Activated T-cell treated with anti-CD3 and anti-CD28 coated beads for 24 hours (primary cell): ENCODE measurements at places on chromosomes 16 and 17.

- DNase-seq: no peak
Observed at GRCh38 chr17:61395983-61396585, 3.6 kb upstream of the TBX2 start.

- DNase-seq: no peak
Observed at GRCh38 chr16:48426244-48427141, 41.3 kb upstream of the SIAH1 start.

GRCh38 chr17:28576758-28577465 is at the start of gene ALDOC:
TSS of gene ALDOC (minus strand) at chr17:28576895. CDS start at chr17:28575532, 1,363 bp downstream.
- DNase-seq: peak; percentile 96

GRCh38 chr17:5785867-5786509 is 201.7 kb upstream of the NLRP1 start:
- no peak for DNase-seq

DNA sequence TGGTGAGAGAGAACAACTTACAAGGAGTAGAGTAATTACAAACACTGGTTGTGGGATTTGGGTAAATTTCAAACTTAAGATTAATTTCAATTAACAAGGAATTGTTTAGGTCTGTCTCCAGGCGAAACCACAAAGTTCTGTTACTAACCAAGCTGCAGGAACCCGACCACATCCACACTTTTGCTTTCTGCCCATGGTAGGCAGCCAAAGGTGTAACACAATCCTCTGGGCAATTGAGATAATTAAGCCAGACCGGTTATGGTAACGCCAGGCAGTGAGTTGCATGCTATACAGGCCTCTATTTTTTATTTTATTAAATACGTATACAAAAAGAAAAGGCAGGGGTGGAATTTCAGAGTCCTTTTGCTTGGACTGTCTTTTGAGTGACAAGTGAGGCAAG is 12.0 kb downstream of the KCNJ2 start:
- DNase-seq: no peak

- DNase-seq: no peak
Observed at GRCh38 chr17:1957037-1957436, 68.1 kb downstream of the RTN4RL1 start.

- no peak for DNase-seq
Observed at GRCh38 chr16:55955845-55956244, 80.7 kb upstream of the CES5A start.

GRCh38 chr17:8365143-8365542 is 11.4 kb downstream of the KRABD2 start:
- DNase-seq: no peak

DNA sequence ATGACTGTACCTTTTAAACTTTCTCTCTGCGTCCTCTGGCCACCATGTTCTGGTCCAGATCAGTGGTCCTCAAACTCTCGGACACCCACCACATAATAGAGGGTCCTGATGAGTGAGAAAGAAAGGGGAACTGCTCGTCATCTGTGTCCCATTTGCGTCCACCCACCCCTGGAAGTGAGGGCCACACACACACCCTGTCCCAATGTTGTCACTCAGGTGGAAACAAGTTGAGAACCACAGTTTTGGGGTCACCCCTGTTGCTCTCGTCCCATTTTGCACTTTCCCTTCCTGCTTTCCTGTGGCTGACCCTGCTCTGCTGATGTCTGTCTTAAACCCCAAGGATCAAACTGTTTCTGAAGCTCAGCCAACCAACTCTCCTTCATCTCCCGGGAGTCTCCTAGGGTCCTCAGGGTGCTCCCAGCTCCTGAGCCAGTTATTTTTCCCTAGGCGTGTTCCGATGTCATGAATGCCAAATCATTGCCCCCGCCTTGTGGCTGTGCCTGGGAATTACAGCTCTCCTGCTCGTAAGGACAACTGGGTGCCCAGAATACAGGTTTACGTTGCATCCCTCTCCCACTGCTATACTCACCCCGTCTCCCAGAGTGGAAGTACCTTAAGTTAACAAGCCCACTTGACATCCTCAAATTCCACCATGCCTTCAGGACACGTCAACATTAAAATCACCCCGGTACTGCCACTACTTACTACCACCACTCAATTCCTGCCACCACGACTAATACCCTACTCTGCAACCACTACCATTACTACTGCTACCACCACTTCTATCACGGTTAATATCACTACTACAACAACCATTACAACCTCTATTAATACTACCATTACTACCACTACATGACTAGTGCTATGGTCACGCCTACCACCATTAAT is 26.0 kb upstream of the HNF1B start:
- DNase-seq: peak; percentile 11

DNA sequence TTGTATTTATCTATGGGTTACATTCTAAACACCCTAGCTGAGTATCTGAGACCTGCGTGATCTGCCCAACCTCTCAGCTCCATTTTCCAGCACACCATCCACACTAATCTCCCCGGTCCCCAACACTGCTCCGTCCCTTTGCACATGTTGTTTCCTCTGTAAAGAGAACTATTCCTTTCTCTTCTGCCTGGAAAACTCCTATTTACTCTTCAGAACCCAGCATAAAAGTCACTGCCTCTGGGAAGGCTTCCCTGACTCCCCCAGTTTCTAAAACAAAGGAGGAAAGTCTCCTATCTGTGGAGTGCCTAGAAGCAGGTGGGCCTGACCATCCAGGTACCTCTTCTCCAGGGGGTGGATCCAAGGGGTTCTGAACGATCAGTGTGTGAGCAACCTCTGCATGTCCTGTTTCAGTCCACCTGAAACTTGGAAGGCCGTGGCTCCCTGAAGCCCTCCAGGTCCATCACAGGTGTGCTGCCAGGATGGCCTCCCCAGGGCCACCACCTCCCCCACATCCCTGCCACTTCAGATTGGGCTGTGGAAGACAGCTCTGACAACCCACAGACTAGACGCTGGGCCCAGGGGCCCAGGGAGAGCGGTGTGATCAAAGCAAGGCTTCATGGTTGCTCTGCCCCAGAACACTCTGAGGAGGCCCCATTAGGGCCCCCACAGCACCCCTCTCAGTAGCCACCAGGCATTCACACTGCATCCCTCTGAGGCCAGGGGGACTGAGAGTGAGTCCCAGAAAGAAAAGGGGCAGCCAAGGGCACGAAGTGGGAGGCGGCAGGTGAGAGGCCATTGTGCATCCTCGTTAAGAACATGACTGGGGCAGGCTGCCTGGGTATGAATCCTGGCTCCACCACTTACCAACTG is 20.3 kb downstream of the MPP3 start:
- DNase-seq: no peak

- no peak for DNase-seq
Observed at GRCh38 chr16:19894586-19894985, 9.9 kb upstream of the GPRC5B start.

- DNase-seq: peak; percentile 64
Observed at GRCh38 chr16:30063893-30064728, 1.4 kb upstream of the ALDOA start.

DNA sequence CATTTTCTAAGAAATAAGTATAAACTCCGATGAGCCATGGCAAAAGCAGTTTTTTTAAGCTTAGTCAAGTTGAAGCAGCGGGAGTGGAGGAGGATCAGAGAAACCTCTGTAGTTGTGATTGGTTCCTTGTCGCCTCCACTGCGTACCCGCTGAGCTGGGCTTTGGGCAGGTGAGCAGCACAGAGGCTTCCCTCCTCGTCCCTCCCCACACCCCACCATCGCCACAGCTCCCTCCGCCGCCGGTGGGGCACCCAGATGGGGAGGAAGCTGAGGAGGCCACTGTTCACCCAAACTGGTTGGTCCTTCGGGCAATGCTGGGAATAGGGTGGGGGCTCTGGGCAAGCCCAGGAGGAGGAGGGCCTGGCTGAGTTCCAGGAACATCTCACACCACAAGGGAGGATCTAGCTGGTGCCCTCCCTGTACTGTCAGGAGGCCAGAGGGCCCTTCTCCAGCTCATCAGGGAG is 5.2 kb upstream of the MRPL38 start:
- no peak for DNase-seq

- peak; percentile 52 for DNase-seq
Observed at GRCh38 chr16:27318392-27319256, 4.8 kb downstream of the IL4R start.

GRCh38 chr17:40099619-40100418 is 570 bp downstream of the NR1D1 start:
- no peak for DNase-seq

DNA sequence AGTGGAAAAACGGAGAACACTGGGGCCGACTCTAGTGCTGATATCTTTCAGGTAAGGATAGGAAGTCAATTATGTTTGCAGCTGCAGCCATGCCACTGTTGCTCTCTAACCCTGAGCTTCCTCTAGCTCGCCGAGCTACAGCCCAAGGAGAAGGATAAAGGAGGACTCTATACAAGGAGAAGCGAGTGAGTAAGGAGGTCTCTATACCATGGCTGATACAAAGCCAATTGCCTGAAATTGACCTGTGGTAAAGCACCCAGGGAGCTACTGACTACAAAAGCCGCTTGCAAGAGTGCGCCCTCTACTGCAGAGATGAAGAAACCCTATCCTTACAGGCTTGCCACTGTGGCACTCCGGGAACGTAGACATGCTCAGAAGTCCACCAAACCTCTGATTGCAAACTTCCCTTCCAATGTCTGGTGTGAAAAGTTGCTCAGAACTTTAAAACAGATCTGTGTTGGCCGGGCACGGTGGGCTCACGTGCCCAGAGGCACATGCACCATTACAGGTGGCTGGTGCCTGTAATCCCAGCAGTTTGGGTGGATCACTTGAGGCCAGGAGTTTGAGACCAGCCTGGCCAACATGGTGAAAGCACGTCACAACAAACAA is 10.8 kb upstream of the SLC46A1 start:
- DNase-seq: peak; percentile 52

DNA sequence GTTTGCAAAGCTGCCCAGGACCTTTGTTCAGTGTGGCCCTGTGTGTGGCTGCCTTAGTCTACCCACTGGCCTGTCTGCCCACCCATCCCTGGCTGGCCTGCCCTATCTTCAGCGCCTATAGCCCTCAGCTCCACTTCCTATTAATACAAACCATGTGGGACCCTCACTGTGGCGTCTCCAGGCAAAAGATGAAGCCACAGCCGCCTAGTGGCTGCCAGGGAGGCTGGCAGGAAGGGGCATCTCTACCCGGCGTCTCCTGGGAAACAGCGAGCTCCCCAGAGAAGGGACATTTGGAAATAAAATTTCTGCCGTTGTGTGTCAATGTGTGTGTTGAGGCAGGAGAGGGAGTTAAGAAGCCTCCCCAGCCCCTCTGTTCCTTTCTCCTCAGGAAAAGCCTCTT is 31.5 kb downstream of the NEUROD2 start:
- no peak for DNase-seq

- DNase-seq: no peak
Observed at GRCh38 chr16:66508248-66508913, 41.5 kb downstream of the TK2 start.

- DNase-seq: no peak
Observed at GRCh38 chr16:47523342-47524006, 62.3 kb downstream of the PHKB start.

DNA sequence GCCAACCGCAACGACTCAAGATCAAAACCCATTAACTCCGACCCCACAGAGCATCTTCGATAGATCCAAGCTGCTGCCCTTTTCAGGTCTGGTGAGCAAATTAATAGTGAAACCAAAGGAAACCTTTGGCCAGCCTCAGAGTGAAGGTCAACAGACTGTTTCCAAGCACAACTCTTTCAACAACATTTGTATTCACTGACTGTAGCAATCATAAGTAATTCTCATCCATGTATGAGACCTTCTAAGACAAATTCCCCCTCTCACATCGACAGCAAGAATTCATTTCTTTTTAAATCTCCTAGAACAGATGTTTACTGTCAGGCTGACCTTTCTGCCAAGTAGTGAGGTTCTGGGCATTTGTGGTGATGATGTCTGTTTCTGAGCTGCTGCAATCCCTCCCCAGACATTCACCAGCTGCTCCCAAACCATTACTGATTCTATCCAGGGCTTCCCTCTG is 64.2 kb downstream of the SLC39A11 start:
- no peak for DNase-seq

GRCh38 chr17:13626703-13627102 is 25.0 kb upstream of the HS3ST3A1 start:
- no peak for DNase-seq

GRCh38 chr16:30553393-30553899 is 4.7 kb downstream of the ZNF764 start:
- DNase-seq: no peak

GRCh38 chr16:83925957-83926725 is 26.9 kb upstream of the OSGIN1 start:
- DNase-seq: no peak

GRCh38 chr17:30196504-30196903 is 39.0 kb downstream of the SLC6A4 start:
- no peak for DNase-seq

DNA sequence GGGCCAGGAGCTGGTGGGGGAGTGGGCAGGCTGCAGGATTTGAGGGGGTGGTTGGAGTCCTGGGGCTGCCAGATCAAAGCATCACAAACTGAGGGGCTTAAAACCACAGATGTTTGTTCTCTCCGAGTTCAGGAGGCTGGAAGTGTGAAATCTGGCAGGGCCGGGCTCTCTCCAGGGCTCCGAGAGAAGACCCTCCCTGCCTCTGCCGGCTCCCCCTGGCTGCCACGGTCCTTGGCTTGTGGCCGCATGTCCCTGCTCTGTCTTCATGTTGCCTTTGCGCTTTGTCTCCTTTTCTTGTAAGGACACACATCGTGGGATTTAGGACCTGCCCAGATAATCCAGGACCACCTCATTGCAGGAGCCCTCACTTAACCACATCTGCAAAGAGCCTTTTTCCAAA is 139.8 kb upstream of the GSE1 start:
- no peak for DNase-seq

DNA sequence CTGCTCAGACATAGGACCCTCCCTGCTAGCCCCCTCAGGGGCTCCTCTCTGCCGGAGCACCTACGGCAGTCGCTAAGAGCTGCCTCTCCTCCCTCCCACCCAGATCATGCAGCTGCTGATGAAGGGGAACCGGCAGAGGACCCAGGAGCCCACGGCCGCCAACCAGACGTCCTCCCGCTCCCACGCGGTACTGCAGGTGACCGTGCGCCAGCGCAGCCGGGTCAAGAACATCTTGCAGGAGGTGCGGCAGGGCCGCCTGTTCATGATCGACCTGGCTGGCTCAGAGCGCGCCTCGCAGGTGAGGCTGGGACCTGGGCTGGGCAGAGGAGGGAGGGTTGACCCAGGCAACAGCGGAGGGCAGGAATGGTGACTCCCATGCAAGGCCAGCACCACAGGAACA is 17.0 kb downstream of the BTBD17 start:
- DNase-seq: no peak

DNA sequence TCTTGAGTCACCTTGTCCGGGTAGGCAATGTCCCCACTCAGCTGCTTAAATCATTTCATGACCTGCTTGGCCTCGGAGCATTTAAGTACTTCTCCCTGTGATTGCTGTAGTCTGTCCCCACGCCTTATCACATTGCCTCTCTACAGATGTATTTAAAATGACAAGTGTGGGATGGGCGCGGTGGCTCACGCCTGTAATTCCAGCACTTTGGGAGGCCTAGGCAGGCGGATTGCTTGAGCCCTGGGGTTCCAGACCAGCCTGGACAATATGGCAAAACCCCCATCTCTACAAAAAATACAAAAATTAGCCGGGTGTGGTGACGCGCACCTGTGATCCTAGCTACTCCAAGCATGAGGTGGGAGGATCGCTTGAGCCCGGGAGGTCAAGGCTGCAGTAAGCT is 1.3 kb upstream of the GJC1 start:
- DNase-seq: no peak
